ENCODE measurements at places on chromosomes 11 and 22.
A peak's percentile ranks its signal among the peaks of the same experiment; 100 is the strongest.

DNA sequence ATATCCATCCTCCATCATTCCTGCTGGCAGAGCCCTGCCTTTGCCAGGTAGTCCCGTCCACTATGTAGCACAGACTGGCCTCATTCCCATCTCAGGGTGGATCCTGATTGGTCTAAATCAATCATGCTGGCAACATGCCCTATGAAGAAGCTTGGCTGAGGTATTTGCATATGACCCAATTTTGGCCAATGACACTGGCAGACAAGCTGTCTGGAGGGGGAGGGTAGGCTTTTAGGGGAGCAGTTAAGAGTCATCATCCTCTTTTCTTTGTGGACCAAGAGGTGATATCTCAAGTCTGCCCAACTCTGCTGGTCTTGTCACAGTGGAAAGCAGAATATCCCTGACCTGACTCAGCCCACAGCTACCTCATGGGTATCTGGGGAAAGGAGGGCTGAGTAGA is 5.1 kb downstream of the CCDC89 start:
- peak; percentile 29 for DNase-seq

DNA sequence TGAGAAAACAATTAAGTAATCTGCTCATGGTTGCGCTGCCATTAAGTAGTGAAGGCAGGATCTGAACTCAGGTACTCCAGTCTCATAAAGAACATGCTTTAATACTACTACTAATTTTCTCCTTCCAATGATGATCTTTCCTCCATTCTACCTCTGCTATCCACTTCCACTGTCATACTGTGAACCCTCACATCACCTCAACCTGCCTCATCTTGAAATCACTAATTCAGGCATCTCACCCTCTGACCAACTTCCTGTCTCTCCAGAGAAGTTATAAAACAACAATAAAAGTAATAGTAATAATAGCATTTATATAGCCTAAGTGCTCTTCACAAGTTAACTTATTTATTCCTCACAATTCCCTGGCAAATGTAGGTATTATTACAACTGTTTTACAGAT is 57.1 kb upstream of the PSMA1 start:
- no peak for DNase-seq

GRCh38 chr11:94283678-94284077 is 20.7 kb upstream of the IZUMO1R start:
- no peak for DNase-seq

DNA sequence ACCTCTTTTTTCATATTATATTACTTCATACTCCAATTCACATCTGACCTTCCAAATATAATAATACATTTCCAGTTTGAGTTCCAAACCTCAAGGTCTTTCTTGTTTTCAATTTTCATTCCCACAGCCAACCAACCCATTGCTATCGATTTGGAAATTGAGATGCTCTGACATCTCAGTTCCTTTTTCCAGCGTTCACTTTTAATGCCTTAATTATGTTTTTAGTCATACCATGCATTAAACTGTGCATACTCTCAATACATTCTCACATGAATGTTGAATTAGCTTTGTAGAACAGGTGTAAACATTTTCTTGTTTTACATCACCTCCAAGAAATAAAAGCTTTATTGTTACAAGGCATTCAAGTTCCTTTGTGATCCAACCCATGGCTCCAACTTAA is 294.2 kb upstream of the ANO3 start:
- no peak for DNase-seq

DNA sequence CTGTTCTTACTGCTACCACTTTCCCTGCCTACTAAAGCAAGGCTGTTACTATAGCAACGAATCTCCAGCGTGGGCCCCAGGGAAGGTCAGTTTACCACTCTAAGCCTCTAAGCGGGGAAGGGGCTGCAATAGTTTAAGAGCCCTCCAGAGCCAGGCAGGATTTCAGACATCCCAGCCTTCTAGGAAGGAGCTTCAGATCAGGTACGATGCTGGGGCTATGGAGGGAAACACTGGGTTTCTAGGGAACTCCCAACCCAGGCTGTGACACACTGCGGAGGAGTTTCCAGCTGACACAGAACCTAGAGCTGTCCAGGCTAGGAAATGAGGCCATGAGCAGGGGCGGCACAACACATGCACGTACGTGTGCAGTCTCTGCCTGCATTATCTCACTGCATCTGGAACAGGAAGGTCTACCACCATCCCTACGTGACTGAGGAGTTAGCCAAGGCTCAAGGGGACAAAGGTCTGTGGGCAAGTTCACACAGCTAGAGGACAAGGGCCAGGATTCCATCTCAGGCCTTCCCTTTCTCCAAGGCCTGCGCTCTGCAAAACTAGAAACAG is 20.4 kb downstream of the HPS4 start:
- peak; percentile 52 for DNase-seq

GRCh38 chr11:118953265-118953664 is 2.8 kb upstream of the UPK2 start:
- no peak for DNase-seq

GRCh38 chr11:12867531-12867930 is 141.6 kb upstream of the RASSF10 start:
- DNase-seq: no peak

GRCh38 chr11:46075928-46076327 is 45.3 kb downstream of the PHF21A start:
- no peak for DNase-seq

GRCh38 chr11:106077609-106078455 is at the start of gene AASDHPPT:
Gene AASDHPPT, plus strand, starts transcription at chr11:106077662. Its CDS starts 49 bp downstream, at chr11:106077711.
- DNase-seq: peak; percentile 56

- no peak for DNase-seq
Observed at GRCh38 chr11:62128835-62129234, 5.0 kb downstream of the INCENP start.

GRCh38 chr11:1015064-1015463 is 21.5 kb downstream of the MUC6 start:
- DNase-seq: no peak

- no peak for DNase-seq
Observed at GRCh38 chr11:113131036-113131775, 170.0 kb downstream of the NCAM1 start.

DNA sequence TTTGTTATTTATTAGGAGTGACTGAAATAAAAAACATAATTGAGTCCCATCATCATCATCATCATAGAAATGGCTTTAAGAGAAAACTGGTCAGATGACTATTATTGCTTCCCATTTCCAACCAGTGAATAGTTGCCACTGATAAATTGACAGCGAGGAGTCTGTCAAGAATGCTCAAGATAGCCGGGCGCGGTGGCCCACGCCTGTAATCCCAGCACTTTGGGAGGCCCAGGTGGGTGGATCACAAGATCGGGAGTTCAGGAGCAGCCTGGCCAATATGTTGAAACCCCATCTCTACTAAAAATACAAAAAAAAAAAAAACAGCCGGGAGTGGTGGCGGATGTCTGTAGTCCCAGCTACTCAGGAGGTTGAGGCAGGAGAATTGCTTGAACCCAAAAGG is 1.9 kb downstream of the WBP2NL start:
- DNase-seq: no peak

GRCh38 chr11:16361108-16361865 is 4.9 kb upstream of the SOX6 start:
- no peak for DNase-seq

Measured in kidney tubule cell (primary cell).